Thymus (tissue), 14 donors: ENCODE measurements at places on chromosomes 5 and 9. TPM values are rescaled to one million over a fixed set of nuclear protein-coding genes. Genes with fewer than 3 reads are reported as not detected.
A peak's percentile ranks its signal among the peaks of the same experiment; 100 is the strongest.

The PFN3 gene
- polyA plus RNA-seq: not detected

The RMRP gene
- 13.0 TPM for polyA plus RNA-seq

DNA sequence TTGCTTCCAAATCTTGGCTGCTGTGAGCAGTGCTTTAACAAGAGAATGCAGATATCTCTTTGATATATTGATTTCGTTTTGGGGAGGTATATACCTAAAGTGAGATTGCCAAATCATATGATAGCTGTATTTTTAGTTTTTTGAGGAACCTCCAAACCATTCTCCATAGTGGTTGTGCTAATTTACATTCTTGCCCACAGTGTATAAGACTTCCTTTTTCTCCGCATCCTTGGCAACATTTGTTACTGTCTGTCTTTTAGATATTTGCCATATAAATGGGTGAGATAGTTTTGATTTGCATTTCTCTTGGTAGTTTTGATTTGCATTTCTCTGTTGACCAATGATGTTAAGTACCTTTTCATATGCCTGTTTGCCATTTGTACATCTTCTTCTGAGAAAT, 10.0 kb upstream of the PLK2 start:
- no peak for DNase-seq

DNA sequence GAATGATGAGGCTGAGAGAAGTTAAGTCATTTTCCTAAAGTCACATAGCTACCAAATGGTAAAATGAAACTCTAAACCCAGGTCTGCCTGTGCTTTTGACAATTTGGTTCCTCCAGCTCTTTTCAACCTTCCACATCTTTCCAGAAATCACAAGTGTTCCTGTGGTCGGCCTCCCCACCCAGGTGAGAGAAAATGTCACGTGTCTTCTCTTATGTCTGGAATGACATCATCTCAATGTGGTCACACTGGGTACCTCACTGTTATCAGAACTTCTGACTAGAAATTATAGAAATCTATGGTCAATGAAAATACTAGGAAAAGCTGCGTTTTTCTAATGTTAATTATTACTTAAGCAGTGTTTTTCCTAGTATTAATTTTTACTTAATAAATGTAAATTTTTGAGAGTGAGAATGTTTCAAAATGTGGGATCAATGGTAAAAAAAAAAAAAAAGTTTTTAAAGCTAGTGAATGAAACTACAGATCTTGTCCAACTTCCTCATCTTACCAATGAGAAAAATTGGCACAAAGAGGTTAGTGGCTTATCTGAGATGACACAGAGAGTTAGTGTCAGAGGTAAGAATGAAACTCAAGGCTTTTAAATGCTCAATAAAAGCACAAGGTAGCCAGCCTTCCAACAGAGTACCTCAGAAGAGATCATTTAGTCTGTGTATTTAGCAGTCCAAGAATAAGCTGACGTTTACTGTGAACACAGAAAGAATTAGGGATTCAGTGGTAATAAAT, 228.7 kb upstream of the NR4A3 start:
- no peak for DNase-seq

DNA sequence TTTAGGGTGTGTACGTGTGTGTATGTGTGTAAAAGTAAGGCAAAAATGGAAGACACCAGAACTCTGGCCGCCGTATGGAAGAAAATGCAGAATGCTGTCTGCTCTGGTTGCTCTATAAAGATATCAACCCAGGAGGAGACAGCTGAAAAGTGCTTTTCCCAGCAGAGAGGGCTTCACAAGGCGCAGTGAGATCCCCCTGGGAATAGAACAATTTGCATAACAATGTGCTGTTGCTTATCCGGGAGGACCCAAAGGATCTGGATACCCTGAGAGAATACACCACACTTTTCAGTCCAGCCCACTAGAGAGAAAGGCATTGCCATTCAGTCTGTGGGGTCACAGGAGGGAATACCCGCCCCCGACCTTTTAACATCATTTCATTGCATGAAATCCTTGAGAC, 230.6 kb downstream of the EBF1 start:
- DNase-seq: no peak

DNA sequence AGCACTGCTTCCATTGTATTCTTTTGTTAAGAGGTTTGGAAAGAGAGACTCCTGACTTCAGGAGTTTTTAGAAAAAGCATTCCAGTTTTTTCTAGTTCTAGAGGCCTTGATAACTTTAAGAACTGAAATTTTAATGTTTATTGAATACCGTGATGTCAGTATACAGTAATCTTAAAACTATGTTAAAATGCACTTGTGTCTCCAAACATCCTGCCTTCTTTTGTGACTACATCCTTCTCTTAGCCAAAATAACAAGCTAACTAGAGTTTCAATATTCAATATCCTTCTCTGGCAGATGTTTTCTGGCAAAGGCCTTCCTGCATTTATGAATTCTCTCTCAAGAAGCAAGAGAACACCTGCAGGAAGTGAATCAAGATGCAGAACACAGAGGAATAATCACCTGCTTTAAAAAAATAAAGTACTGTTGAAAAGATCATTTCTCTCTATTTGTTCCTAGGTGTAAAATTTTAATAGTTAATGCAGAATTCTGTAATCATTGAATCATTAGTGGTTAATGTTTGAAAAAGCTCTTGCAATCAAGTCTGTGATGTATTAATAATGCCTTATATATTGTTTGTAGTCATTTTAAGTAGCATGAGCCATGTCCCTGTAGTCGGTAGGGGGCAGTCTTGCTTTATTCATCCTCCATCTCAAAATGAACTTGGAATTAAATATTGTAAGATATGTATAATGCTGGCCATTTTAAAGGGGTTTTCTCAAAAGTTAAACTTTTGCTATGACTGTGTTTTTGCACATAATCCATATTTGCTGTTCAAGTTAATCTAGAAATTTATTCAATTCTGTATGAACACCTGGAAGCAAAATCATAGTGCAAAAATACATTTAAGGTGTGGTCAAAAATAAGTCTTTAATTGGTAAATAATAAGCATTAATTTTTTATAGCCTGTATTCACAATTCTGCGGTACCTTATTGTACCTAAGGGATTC, 43.1 kb downstream of the NDFIP1 start:
- peak; percentile 70 for DNase-seq

GRCh38 chr5:2906302-2907090, 155.0 kb upstream of the IRX2 start:
- DNase-seq: no peak

- DNase-seq: no peak
Observed at GRCh38 chr9:89603767-89604665, 796 bp upstream of the GADD45G start.

GRCh38 chr5:143080982-143081381, 310.8 kb downstream of the ARHGAP26 start:
- DNase-seq: no peak
